ENCODE measurements at places on chromosomes 4 and X.

DNA sequence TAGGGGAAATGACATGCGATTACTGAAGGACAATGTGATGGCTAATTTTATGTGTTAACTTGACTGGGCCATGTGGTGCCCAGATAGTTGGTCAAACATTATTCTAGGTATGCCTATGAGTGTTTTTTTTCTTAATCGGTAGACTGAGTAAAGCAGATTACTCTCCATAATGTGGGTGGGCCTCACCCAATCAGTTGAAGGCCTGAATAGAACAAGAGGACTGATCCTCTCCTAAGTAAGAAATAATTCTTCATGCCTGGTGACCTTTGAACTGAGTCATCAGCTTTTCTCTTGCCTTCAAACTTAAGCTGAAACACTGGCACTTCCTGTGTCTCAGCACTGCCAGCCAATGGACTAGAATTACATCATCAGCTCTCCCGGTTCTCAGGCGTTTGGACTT lies 164.0 kb upstream of the FGF13 start:
- DNase-seq: no peak

DNA sequence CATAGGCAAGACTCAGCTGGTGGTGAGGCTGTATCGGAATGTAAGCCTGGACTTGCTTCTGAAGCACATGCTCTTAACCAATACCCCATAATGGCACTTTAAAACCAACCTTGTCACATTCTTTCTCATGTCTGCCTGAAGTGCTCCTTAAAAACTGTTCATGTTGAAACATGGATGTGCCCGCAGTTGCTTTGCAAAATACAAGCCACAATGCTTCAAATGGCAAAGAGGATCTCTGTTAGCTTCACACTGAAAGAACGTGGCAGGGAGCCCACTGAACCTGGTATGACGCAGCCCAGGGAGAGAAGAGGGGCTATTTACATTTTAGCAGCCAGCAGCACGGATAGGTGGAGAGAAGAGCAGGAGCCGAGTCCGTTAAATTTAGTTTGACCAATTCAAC lies 29.3 kb downstream of the SOD3 start:
- DNase-seq: no peak

GRCh38 chrX:155880586-155881157 lies 473 bp upstream of the VAMP7 start:
- DNase-seq: peak; percentile 66

- DNase-seq: no peak
Observed at GRCh38 chrX:136899221-136899620, 18.7 kb upstream of the RBMX start.

GRCh38 chrX:69813677-69814076 lies 197.8 kb downstream of the EDA start:
- DNase-seq: no peak

GRCh38 chr4:182806259-182807252 lies 110.6 kb downstream of the DCTD start:
- DNase-seq: peak; percentile 97

- DNase-seq: no peak
Observed at GRCh38 chrX:78595901-78596502, 63.1 kb downstream of the RTL3 start.

- DNase-seq: no peak
Observed at GRCh38 chrX:17812763-17813162, 48.3 kb downstream of the RAI2 start.

- DNase-seq: no peak
Observed at GRCh38 chrX:773292-774025, 142.9 kb downstream of the SHOX start.

DNA sequence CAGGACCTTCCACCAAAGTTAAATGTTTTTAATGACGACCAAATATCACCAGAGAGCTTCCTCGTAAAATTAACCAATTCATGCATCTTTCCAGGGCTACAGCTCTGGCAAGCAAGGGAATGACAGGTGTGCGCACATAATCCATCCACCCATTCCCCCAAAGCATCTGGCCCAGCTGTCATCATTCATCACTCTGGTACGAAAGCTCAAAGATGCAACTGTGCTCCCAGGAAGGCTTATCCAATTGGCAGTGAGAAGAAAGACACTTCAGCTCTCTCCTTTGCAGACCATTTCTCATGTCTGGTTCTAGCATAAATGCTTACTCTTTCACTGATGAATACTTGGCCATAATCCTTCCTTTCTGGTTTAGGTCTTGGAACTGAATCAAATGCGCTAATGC lies 139.2 kb downstream of the NSUN7 start:
- no peak for DNase-seq

DNA sequence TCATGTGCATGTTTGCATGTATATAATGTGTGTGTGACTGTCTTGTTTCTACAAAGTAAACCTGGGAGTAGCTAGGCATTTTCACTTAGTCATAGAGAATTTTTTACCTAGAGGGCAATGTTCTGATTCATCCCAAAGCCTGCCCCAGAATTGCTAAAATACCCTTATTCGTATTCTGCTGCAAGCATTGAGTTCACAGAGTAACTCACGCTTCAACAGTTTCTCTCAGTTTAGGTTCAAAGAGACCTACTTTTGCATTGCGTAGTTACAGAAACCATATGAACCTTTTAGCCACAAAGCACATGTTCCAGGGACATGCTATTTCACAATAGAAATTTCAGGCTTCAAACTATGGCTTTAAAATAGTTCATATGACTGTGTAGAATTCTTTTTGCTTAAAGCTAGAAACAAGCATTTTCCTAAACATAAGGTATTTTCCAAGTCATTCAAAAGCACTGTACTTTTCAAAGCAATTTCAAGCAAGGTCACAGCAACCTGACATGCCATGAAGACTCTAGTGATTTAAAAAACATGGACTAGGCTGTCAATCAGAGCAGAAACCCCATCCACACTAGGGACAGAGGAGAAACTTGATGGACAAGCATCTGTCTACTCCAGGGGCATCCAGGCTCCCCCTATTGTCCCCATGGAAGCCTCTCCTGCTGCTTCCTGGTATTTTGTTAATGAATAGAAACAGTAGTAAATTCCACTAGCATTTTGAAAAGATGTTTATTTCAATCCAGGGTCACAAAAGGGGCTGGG lies 81.5 kb upstream of the MAPK10 start:
- DNase-seq: no peak

GRCh38 chrX:66015152-66015831 lies 24.6 kb downstream of the VSIG4 start:
- no peak for DNase-seq

GRCh38 chr4:5144384-5144783 lies 93.1 kb downstream of the STK32B start:
- DNase-seq: no peak

- no peak for DNase-seq
Observed at GRCh38 chr4:188275686-188276085, 136.4 kb downstream of the TRIML1 start.

DNA sequence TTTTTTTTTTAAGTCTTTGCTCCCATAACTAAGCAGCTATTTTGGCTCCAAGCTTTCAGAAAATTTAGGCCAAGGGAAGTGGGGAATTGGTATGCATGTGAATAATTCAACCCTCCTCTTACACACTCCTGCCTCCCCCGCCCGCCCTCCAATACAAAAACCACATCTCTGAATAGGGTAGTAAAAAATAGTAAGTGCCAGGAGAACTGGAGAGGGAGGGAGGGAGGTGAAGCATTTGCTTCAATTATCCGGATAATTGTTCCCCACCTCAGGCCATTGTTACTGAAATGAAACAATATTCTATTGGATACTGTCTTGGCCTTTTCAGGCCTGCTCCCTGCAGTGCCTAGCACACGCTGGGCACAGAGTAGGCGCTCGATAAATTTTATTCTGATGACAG lies 5.5 kb upstream of the GSX2 start:
- peak; percentile 16 for DNase-seq

DNA sequence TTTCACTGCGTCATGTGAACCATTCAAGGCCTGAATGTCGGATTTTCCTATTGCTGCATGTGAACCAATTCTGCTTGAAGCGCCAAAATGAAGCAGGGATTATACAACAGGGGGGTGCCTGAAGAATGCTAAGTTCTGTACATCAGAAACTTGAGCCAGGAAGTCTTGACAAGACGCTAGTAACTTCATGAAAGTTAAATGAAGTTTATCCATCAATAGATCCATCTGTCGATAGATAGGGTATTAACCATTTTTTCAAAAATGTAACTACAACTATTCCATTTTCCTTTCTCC lies 590 bp upstream of the NAF1 start:
- no peak for DNase-seq

GRCh38 chr4:185657183-185657582 lies 121.9 kb upstream of the PDLIM3 start:
- no peak for DNase-seq

DNA sequence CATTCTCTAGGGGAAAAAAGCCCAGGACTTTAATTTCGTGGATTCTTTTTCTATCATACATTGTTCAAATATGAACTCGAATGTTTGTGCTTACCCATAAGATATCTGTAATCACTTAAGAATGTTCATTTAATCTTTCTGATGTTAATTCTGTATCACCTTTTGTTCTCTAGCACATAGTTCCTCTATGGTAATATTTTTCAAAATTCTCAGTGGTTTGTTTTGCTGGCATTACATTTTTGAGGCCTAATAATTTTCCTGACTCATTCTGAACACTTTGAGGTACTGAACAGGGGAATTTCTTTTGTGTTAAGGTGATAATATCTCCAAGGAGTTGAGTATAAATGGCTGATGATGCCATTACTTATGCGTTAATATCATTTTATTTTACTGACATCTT lies 490.7 kb upstream of the PITX2 start:
- DNase-seq: no peak

DNA sequence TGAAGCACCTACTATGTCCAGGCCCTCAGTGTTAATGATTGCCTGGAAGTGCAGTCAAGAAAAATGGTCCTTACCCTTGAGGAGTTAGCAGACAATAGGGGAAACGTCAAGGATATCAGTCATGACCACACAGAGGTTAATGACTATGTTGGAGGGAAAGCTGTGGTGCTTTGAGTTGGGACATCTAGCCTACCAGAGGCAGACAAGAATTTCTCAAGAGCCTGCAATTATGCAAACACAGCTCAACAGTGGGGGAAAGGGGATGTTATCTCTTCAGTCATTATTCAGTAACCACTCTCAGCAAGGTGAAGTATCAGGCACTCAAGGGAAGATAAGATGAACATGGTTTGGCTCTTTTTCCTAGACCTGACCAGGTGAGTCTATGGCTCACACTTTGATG lies 7.0 kb upstream of the FGFBP1 start:
- no peak for DNase-seq

DNA sequence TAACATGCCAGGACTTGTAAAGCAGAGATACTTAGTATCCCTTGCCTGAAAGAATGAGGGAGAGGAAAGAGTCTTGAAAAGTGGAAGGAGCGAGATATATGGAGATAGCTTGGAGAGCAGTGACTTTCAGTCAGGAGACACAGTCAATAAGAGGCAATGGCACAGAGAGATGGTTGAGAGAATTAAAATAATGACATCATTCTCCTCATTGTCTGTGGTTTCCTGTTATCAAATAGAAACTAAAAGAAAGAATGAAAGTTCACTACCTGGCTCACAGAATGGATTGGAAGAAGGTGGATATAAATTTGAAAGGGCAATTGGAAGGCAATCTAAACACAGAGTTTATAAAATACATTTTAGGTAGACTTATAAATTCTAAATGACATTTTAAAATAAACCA lies 760.2 kb upstream of the AADAT start:
- DNase-seq: no peak

- no peak for DNase-seq
Observed at GRCh38 chrX:132750331-132751062, 207.9 kb downstream of the HS6ST2 start.

DNA sequence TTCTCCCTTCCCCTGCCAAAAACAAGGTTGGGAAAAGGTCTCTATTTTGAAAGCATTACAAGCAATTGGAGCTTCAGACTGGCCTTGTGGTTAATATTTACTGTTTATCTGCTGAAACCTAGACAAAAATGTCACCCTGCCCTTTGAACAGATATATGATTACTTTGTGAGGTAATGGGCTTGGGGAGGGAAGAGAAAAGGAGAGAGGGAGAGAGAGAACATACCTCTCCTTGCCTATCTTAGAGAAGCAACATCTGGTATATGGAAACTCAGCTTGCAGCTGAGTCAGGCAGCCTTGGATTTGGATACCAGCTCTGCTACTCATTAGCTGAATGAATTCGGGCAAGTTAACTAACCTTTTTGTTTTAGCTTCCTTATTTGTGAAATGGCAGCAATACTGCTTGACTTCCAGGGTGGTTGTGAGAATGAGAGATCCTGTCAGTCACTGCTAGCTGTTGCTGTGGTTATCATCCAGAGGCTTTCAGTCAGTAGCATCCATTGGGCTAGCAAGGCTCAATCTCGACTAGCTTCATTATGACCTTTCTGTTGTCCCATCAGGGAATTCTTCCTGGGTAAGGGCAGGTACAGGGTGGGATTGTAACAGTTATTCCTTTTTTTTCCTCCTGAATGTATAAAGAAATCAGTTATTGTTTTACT lies 41.1 kb downstream of the ZFX start:
- DNase-seq: no peak

DNA sequence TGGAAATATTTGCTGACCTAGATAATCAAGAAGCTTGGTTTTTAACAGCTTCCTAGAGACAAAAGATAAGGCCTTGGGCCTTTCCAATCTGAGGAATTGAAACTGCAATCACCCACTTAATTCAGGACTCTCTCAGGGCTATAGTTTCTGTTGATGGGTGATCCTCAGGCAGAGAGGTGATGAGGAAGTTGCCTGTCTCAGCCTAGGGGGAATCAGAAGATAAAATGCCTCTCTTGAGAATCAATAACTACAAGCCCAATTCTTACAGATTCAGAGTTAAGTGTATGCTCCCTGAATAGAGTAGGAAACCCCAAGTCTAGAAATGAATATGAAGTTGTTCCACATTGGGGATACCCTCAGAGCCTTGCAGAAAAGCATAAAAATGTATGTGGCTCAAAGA lies 45.5 kb downstream of the NFKB1 start:
- no peak for DNase-seq

Data from right kidney (tissue), 9 donors.